ENCODE measurements at places on chromosomes 1 and 21.

- DNase-seq = no peak
Measured at GRCh38 chr1:27142464-27142863, 12.5 kb downstream of the SLC9A1 start.

- no peak for DNase-seq
Measured at GRCh38 chr1:113846391-113847035, 25.0 kb downstream of the PTPN22 start.

- DNase-seq = peak; percentile 76
Measured at GRCh38 chr1:110011527-110012041, 22.8 kb upstream of the STRIP1 start.

- no peak for DNase-seq
Measured at GRCh38 chr1:246166841-246167240, 340.2 kb downstream of the SMYD3 start.

DNA sequence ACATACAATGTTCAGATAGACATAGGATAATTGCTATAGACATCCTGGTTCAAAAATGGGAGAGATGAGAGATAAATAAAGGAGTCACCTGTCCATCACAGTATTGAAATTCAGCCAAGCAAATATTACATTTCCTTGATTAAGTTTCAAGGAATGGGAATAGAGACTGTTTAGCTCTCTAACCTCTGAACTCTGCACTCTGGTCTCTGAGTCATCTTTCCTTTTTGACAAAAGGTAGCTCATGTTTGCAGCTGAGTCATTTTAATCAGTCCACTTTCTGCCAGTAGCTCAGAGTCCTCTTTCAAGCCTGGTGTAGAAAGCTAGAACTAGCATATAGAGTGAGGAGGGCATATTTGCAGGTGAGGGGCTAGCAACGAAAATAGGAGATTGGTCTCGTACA, 51.4 kb upstream of the GJA8 start:
- peak; percentile 3 for DNase-seq

DNA sequence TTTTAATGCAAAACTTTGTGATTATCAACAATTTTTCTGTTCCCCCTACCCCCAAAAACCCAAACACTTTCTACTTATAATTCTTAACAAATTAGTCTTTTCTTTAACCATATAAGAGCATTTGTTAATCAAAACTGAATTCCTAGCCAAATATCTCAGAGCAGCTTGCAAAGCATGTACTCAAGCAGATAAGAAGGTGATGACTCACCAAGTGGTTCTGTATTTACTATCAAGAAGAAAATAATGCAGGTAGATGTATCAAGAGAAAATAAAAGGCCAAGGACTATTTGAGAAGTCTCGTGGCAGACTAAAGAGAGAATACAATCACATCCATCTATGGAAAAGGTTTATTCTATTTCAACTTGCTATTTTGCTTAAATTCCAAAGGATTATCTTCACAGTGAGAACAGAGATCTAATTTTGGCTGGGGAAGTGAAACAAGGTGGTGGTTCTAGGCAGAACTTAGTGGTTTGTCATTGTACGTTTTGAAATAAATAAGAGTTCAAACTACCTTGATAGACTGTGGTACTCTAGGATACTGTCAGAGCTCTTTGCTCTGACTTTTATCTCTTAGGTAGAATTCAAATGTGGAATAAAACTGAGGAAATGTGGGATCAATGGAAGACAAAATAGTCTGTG, 94.7 kb upstream of the NRIP1 start:
- peak; percentile 3 for DNase-seq

DNA sequence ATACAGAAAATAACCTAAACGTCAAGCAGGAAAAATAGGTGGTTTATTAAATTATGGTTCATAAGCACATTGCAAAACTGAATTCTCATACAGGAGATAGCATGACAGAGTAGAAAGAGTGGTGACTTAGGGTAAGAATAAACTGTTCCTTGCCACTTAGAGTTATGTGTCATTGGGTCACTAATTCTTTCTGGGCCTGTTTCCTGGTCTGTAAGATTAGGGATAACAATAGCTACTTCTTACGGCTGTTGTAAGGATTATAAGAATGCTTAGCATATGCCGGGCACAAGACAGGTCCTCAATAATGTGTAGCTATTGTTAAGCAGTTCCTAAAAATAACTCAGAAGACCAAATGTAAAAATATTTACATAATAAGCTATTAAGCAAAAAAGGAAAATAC, 24.2 kb downstream of the SNRNP40 start:
- no peak for DNase-seq

- no peak for DNase-seq
Measured at GRCh38 chr1:7610106-7610731, 160.9 kb upstream of the VAMP3 start.

DNA sequence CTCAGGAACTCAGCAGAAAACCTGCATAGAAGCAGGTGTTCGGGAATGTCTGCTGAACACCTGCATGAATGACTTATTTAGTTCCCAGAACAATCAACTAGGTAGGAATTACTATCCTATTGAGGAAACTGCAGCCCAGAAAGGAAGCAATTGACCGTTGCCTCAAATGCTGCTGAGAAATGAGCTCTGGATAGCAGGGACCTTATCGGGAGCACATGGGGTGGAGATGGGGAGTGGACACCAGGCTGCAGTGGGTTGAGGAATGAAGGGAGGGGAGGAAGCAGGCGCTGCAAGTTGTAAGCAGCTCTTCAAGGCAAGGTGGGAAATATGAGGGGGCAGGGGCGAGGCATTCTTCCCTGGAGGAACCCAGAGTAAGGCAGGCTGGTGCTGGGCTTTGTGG, 10.8 kb upstream of the CDCP2 start:
- no peak for DNase-seq

DNA sequence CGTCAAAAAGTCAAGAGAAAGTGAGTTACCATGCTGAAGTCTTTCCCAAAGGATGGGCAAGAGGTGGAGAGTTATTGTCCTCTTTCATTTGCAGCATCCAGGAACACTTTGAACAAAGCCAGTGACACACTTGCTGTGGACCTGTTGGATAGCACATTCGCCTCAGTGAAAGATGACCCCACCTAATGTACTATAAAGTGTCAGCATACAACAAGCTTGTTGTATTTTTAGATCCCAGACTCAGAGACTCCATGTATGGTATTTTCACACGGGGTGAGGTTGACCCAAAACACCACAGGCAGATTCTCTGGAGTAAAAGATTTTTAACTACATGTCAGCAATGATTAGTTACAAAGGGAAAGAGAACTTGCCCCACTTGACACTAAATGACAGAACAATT, 273.8 kb downstream of the PTBP2 start:
- no peak for DNase-seq
